ENCODE measurements at places on chromosomes 6 and 20.

GRCh38 chr20:57266291-57267157 is at the start of gene BMP7:
Gene BMP7, minus strand, starts transcription at chr20:57266641. Its CDS starts 519 bp downstream, at chr20:57266122.
- DNase-seq: no peak

- DNase-seq: no peak
Measured at GRCh38 chr6:118761645-118762044, 110.3 kb upstream of the CEP85L start.

GRCh38 chr6:16196984-16197546 is 41.3 kb upstream of the GMPR start:
- no peak for DNase-seq

DNA sequence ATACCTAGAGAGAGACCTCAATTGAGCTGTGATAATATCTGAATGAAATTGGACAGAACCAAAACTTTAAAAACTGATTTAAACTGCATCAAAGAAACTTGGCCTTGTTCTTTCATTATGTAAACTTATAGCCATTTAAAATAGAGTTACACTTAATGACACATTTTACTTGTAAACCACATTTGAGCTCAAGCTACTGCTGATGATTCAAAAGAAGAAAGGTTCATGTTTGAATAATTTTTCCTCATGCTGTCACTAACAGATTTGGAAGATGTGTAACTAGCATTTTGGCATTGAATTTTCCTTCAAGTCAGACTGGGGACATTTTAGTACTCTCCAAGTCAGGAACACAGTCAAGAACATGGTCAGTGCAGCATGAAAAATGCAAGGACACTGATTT is 26.9 kb downstream of the POPDC3 start:
- no peak for DNase-seq

GRCh38 chr6:23027281-23027680 is 457.9 kb downstream of the HDGFL1 start:
- DNase-seq: no peak

- DNase-seq: no peak
Measured at GRCh38 chr6:131758920-131759319, 48.1 kb upstream of the CTAGE9 start.

- DNase-seq: no peak
Measured at GRCh38 chr6:25290306-25291060, 11.3 kb downstream of the CARMIL1 start.

DNA sequence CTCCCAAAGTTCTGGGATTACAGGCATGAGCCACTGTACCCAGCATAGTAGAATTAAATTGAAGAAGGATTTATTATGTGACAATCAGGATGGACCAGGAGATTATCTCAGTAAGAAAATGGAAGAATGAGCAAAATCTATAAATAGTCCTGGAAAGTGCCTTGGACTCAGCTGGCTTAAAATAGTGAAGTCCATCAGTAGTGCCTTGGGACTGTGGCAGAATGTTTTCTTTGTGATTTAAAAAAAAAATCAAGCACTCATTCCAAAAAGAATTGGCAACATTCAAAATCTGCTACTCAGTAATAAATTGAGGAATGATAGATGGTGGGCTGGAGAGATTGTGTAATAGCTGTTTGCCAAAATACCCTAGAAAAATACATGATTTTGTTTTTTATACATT is 37.0 kb upstream of the MAS1 start:
- DNase-seq: no peak

DNA sequence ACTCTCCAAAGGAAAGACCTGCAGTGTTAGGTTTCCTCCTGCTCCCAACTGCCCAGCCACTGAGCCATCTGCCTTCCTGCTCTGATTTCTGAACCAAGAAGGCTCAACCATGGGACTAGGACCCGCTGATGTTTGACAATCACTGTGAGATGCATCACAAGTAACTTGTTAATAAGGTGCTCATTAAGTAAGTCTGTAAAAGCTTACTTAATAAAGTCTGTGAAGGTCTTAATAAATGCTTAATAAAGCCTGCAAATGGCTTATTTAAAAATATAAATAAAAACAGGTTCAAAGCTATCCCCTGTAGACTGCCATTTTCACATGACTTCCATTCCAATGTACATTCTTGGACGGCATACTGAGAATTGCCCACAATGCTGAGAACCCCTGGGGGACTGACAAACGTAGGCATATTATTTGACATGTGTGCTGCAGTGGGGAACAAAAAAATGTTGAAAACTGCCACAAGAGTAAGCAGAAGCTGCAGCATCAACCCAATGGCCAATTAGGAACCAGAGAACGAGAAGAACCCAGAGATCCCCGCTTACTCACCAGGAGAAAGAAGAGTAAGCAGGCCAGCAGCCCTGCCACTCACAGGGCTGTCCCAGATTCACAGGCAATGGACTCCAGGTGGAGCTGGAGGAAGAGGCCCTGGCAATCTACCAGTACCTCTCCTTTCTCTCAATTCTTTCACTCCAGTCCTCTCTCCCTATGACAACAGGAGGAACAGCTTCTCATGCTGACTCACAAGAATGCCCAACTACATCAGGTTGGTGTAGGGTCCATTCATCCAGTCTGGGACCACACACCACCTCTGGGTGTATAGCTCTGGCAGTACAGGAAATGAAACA is 19.5 kb downstream of the KIF13A start:
- no peak for DNase-seq

DNA sequence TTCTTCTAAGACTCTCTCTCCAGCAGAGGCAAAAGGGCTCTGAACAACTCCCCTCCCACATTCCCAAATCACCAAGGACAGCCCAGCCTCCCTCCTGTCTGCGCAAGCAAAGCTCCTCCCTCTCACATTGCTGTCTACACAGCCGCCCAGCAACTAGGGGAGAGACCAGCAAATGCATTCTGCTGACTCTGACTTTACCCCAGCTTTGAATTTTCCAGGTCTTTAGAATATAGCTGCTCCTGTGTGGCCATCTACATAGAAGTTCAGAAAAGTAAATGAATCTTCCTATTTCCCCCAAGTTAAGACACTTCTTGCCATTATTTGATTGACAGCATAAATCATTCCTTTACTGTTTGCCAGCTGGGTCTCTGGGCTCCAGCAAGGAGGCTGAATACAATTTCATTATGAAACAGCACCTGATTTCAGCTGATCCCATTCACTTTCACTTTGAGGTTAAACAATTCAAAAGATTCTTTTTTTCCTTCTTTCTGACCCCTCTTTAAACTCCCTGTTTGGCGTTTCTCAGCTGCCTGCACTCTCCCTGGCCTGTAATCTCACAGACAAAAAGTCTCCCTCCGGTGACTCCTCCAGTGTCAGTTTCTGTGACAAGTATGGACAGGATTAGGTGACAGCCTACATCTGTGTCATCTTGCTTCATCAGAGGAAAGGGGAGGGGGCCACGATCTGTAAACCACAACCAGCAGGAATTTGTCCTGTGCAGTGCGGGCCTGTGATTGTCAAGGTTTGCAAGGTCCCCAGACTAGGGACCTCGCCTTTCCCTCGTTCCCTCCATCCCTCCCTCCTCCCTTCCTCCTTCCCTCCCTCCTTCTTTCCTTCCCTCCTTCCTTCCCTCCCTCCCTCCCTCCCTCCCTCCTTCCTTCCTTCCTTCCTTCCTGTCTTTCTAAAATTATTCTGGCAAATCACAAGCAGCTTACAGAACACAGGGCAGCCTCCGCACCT is 205.6 kb upstream of the RIN2 start:
- peak; percentile 26 for DNase-seq

DNA sequence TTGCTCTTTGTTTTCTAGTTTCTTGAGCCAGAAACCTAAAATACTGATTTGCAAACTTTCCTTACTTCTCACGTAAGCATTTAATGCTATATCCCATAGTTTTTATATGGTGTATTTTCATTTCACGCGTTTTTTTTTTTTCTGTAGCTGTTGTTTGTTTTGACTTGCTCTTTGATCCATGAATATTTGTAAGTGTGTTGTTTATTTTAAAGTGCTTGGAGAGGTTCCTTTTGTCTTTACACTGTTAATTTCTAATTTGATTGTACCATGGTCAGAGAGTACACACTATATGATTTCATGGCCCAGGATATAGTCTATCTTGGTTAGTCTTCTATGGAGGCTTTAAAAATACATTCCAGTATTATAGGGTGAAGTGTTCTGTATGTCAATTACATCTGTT is 84.8 kb upstream of the RNF217 start:
- no peak for DNase-seq

DNA sequence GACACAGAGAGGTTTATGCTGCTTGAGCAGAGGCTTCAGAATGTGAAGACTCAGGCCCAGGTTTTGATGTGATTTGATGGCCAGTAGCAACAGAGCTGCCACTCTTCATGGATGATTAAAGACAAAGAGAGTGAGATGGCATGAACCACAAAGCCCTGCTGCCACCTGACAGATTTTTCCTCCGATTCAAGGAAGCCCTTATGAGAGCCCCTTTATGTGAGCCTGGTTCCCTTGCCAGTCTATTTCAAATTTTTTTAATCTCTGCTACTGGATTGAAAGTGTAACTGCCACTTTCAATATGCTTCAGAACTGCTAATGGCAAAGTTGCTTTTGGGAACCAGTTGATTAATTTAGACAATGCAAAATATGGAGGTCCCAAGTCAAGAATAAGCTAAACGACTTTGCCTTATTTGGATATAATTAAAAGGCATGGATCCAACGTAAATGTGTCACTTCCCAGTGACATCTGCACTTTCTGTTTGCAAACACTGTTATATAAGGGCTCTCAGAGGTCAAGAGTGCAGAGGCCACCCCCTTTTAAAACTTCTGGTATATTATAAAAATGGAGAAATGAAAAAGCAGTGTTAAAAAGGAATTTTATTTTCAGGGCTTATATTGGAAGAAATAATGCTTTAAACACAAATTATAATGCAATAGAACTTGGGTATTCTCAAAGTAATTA is 238.9 kb upstream of the FLRT3 start:
- no peak for DNase-seq

DNA sequence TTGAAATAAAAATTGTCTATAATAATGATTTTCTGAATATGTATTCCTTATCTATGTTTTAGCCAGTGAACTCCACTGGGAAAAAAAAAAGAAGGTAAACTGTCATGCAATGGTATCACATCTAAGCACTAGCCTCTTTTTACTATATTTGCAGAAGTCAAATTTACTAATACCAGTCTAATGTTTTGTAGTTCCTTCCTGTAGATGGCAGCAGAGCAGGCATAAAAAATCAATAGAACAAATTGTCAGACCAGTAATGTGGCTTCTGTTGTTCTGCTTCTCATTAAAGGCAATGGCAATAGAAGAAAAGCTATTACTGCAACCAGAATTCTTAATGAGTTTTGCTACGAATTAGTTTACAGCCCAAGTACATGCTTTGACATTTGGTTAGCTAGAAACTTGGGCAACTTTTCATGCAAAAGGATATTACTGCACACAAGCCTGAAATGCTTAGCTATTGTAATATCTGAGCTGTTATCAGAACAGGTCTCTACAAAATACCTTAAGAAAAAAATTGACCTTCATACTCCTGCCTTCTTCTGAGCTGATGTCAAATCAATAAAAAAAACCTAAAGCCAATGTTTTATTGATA is 476.9 kb downstream of the KHDRBS2 start:
- no peak for DNase-seq

GRCh38 chr20:61611401-61612180 is 359.5 kb downstream of the CDH4 start:
- DNase-seq: peak; percentile 34

GRCh38 chr6:50102676-50103075 is 52.9 kb upstream of the DEFB112 start:
- DNase-seq: no peak

GRCh38 chr20:12581644-12582289 is 427.0 kb upstream of the SPTLC3 start:
- DNase-seq: no peak

GRCh38 chr20:5172167-5172601 is 45.4 kb downstream of the CDS2 start:
- DNase-seq: no peak

- DNase-seq: no peak
Measured at GRCh38 chr6:26198722-26199056, 111.5 kb downstream of the HFE start.

DNA sequence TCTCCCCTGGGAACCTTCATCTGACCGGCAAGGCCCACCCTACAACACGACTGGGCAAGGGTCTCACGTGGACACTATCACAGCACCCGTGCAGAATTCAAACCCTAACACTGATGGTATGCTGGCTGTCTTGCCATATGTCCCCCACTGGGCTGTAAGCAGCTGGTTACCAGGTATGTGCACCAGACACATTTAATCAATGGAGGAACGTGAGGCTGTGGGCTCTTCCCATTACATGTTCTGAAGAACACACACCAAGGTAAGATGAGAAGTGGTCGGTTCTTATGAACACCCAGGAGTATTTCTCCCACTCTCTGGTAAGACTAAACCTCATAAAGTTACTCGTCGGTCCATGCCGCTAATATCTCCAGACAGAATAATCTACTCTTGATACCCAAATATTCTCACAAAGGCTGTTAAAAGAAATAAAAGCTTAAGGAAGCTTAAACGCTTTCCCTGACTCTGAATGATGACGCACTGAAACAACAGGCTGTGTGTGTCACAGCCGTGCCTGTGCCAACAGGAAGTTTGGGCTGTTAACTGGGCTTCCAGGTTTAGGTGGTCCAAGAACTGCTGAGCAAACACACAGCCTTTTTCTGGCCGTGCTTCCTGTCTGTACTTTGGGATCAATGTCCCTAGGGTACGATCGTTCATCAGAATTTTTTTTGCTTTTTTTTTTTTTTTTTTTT is 75.3 kb downstream of the SLC23A2 start:
- DNase-seq: peak; percentile 79

DNA sequence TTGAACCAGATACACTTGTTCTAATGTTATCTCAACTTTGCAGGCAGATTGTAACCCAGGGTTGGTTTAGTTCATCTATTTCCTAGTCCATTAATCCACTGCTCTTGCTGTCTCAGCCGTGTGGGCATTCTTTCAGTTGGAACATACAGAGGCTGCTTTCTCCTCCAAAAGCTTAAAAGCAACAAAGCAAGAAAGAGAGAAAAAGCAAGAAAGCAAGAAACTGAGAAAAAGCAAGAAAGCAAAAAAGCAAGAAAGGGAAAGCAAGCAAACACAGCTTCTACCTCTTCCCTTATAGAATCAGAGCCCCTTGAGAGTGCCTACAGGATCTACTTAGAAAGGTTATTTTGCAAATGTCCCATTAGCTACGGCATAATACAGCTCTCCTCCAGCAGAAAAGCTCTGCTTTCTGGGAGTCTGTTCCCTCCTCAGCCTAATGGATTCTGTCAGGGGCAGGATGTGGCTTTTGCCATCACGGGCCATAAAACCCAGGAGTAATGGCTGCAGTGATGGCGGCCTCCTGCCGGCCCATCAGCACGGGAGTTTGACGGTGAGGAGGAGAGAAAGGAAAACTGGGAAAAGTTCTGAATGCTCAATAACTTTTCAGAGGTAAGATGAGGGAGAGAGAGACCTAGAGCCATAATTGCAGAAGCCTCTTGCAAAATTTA is 156.8 kb upstream of the JARID2 start:
- no peak for DNase-seq

DNA sequence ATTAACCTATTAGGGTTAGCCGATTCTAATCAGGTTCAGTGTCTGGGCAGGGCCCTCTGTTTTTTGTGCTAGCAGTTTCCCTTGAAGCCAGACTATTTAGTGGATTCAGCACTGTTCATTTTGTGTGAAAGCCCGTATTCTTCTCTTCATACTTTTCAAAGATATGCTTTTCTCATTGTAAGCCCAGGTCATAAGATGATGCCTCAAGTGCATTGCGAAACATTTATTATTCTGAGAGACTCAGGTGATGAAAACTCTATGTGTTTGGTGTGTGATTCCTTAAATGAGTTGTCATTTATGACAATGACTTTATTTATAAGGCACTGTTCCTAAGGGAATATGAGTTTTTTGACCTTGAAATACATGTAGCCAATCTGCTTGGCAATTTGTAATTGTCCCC is 851.0 kb upstream of the FLRT3 start:
- DNase-seq: no peak

GRCh38 chr6:43931201-43931600 is 161.2 kb downstream of the VEGFA start:
- DNase-seq: no peak

- no peak for DNase-seq
Measured at GRCh38 chr6:47801984-47802383, 20.2 kb downstream of the OPN5 start.

All from hepatic stellate cell (primary cell).